Renal pelvis (tissue), 12 donors: ENCODE measurements at places on chromosomes 1 and 21.
A peak's percentile ranks its signal among the peaks of the same experiment; 100 is the strongest.

GRCh38 chr1:158720620-158721019, at the start of gene OR6K3:
Gene OR6K3, minus strand, starts transcription at chr1:158720720. Its CDS starts 2,605 bp downstream, at chr1:158718115.
- DNase-seq: no peak

- DNase-seq: no peak
Measured at GRCh38 chr1:6985549-6986276, 200.5 kb downstream of the CAMTA1 start.

- DNase-seq: no peak
Measured at GRCh38 chr21:27424601-27425000, 457.7 kb upstream of the ADAMTS5 start.

DNA sequence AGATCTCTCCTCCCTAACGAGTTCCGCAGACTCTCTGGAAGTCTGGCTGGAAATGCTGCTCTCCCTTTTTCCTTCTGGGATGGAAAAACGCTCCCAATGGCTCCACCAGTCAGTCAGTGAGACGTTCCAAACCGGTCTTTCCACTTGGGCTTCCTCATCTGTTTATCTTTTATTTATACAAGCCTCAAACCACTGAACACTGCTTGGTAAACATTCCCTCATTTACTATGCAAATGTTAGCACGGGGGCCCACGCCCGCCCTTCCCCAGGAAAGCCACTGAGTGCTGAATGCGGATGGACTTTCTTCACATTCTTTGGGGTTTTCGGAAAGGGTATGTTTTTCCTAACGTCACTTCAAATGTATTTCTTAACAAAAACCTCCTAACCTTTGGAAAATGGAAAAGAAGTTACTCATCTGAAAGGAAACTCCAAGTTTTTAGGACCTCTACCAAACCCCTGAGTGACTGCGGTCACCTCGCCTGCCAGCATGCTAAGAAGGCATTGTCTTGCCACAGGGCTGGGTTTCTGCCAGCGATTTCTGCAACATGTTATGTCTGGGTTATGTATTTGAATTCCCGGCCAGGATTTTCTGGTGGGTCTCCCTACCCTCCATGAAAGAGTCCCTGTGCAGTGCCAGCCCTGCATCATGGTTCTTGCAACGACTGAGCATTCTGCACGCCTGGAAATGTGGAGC, 14.0 kb upstream of the UMODL1 start:
- DNase-seq: no peak

GRCh38 chr1:61579802-61580201, 145.1 kb downstream of the TM2D1 start:
- peak; percentile 27 for DNase-seq

GRCh38 chr1:48665708-48666407, 110.8 kb downstream of the BEND5 start:
- no peak for DNase-seq

GRCh38 chr1:228094432-228095016, 8.6 kb downstream of the C1orf35 start:
- DNase-seq: no peak

DNA sequence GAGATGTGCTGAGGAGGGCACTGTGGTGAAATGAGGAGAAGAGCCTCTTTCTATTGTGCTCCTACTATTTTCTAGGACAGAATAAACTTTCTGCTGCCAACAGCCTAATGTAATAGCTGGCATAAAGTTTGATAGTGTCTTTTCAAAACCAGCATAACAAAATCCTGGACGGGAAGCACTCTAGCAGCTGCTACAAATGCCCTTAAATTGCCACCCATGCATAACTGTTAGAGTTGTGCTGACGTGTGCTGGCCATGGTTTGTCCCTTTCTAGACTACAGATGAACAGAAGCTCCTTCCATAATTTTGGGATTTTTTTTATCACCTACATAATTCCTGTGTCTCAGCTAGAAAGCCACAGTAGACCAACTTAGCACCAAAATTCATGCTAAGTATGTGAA, 88.5 kb upstream of the DEPDC1 start:
- no peak for DNase-seq

GRCh38 chr1:203626910-203627246, 246 bp downstream of the ATP2B4 start:
- no peak for DNase-seq

DNA sequence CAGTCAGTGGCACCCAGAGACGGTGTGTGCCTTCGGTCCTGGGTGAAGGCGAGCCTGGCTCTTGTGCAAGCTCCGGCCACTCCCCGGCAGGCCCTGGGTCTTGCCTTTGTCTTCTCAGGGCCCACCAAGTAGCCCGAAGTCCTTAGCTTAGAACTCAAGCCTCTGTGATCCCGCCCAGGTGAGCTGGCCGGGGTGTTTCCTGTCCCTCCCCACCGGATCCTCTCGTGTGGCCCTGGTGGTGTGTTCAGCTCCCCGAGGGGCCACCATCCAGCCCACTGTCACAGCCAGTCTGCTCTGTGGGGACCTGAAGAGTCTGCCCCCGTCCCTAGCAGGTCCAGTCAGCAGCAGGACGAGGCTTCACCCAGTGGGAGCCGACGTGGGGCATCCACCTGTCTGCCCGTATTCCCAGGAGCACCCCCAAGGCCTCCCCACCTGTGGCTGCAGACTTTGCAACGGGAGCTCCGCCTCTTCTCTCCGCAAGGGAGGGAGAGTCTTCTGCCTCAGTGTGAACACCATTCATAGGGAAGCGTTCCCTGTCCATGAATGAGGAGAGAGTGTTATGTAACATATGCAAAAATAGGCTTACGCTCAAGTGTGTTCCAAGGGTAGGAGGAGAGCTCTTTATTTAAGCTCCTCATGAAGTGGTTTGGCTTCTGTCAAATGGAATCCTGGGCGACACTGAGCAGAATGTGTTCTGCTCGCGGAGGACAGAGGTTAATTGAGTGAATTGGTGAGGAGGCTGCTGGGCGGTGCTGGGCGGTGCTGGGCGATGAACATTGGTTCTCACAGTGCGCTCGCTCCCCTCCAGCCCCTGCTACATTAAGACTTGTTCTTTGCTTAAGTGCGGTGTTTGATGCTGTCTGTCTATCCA, 108.9 kb downstream of the CRYAA start:
- DNase-seq: no peak
